ENCODE measurements at places on chromosomes 3 and 15.

DNA sequence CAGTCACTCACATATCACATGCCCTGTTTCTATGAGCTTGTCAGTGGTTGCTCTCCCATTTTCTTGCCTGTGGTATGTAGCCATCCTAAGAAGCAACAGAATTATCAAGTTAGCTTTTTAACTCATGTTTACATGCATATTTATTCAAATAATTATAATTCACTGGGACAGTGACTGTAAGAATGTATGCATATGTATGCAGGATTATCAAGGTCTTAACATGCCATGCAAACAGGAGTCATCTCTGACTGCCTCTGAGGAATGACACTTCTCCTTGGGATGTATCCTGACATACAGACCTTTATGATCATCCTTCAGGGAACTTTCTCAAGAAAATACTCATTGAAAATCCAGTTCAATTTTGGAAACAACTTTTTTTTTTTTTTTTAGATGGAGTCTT lies 240.9 kb downstream of the CPNE4 start:
- no peak for DNase-seq

DNA sequence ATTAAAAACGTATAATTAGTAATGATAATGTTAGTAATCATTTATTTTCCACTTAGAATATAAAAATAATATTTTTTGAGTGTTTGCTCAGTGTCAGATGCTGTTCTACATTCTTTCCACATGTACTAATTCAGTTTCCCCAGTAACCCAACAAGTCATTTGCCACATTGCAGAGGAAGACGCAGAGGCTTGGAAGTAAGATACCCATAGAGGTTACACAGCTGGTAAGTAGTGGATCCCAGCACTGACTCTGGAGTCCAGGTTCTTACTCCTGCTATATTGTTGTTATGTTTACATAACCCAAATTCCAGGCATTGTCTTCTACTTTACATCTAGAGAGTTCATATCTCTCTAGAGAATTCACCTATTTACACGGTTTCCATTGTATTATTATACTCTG lies 48.2 kb upstream of the MYO5C start:
- DNase-seq = no peak

- DNase-seq = no peak
Observed at GRCh38 chr3:69748503-69748902, 9.2 kb downstream of the MITF start.

- no peak for DNase-seq
Observed at GRCh38 chr3:128001576-128001975, 50.7 kb upstream of the SEC61A1 start.

DNA sequence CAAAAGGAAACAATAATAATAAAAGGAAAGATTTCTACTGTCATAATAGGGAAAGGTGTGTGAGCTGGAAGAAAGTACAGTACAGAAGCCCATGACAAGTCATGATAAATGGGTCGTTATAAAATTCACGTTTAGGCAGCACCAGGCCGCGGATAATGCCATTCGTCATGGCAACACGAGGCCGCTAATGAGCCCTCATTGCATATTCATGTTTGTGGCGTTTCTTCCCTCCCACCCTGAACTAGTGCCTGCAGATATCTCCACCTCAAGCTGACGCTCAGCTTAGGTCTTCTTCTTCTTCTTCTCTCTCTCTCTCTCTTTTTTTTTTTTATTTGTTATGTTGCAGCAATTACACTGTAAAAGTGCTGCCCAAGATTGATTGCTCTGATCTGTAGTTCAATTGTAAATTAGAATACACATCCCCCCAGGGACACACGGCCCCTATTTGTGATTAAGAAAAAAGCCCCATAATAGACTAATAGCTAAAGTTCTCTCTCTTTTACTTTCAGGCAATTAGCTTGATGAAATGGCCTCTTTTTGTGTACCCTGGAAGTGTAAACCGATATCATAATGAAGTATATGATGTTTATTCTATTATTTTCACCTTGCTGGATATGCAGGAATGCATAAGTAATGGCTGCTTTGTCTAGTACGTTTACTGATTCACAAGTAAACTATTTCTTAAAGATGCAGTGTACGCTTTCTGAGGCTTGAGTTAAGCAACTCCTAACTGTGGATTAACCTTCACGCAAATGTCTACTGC lies 61.9 kb upstream of the NR2F2 start:
- DNase-seq = peak; percentile 69

- no peak for DNase-seq
Observed at GRCh38 chr3:97430601-97431000, 334.0 kb upstream of the ARL6 start.
